ENCODE measurements at places on chromosomes 5 and 9.

GRCh38 chr5:97042996-97043395 is 99.4 kb downstream of the LIX1 start:
- DNase-seq, result no peak

DNA sequence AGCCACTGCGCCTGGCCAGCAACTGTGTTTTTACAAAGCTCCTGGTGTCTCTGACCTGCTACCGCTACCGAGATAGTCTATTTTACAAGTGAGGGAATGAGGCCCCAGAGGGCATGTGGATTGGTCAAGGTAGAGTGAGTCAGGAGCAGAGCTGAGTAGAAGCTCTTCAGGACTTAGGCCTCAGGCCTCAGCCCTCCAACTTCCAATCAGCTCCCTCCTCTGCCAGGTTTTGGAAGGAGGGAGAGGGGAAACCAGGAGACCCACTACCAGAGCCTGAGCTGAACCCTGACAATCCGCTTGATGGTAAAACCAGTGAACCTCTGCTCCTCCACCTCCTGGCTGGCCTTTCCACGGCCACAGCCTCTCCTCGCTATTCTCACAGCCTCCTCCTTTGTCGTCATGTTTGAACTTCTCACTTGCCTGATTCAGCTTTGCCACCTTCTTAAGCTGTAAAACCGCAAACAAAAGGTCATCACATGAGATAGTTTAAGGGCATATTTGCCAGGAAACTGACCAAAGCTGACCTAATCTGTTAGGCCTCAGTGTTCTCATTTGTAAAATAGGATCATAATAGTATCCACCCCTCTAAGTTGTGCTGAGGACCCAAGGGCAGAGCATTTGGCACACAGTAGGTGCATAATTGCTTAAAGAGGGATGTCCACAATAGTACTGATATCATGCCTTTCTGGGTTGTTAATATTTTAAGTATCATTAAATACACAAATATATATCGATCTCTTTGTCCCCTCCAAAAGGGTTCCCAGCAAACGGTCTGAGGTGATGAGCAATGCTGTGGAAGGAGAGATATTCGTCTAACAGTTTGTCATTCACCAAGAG is 1.7 kb downstream of the TRAF1 start:
- DNase-seq, result no peak

GRCh38 chr5:166834246-166834645 is 1457.2 kb upstream of the WWC1 start:
- no peak for DNase-seq

GRCh38 chr9:123643518-123643917 is 286.4 kb downstream of the DENND1A start:
- no peak for DNase-seq

- no peak for DNase-seq
Observed at GRCh38 chr5:142427015-142427364, 102.2 kb upstream of the SPRY4 start.

DNA sequence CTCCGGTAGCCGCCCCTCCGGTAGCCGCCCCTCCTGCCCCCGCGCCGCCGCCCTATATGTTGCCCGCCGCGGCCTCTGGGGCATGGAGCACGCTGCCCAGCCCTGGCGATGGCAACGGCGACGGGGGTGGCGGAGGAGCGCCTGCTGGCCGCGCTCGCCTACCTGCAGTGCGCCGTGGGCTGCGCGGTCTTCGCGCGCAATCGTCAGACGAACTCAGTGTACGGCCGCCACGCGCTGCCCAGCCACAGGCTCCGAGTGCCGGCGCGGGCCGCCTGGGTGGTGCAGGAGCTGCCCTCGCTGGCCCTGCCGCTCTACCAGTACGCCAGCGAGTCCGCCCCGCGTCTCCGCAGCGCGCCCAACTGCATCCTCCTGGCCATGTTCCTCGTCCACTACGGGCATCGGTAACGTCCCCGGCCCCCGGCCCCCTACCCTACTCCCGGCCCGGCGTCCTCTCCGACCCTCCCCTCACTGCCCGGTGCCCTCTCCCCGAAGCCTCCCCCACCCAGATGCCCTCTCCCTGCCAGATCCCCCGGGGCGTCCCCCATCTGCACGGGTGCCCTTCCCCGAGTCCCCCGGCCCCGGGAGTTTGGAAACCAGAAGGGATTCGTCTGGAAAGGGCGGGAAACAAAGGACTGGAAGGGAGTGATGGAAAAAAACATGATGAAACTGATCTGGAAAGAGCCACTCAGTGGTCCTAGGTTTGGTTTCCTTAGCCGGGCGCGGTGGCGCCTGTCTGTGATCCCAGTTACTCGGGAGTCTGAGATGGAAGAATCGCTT is 417 bp downstream of the SRD5A1 start:
- no peak for DNase-seq

- no peak for DNase-seq
Observed at GRCh38 chr5:5951953-5952352, 426.4 kb downstream of the MED10 start.

DNA sequence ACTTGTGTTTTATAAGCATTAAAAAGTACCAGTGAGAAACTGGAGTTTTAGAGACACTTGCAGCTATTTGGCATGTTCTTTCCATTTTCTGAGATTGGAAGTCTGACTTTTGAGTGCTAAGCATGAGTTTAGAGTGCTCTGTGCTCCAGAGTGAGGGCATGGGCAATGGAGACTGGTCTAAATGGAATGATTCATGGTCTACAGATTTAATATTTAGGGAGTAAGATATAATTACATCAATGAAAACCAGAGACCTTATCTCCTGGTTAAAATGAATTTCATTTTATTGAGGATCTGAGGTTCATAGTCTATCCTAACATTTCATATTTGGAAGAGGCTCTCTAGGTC is 135.9 kb upstream of the RPS23 start:
- no peak for DNase-seq

GRCh38 chr9:107161338-107161737 is 121.7 kb upstream of the RAD23B start:
- no peak for DNase-seq

- DNase-seq, result no peak
Observed at GRCh38 chr9:73239570-73240265, 88.1 kb downstream of the ANXA1 start.

DNA sequence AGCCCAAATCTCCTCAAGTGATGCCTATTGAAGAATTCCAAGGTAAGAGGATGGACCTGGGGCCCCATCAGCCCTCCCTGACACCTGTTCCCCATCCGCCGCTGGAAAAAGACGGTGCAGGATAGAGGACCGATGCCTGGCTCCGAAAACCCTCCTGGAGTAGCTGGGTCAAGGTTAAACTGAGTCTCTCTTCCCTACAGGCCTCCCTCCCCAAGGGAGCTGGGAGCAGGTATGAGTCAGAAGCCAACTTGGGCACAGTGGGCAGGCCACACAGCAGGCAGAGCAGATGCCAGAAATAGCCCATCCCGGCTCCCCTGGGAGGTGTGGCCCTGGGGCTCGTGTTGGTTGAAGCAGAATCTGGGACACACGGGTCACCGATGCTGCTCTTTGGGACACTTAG is 75.6 kb downstream of the NTNG2 start:
- DNase-seq, result no peak

DNA sequence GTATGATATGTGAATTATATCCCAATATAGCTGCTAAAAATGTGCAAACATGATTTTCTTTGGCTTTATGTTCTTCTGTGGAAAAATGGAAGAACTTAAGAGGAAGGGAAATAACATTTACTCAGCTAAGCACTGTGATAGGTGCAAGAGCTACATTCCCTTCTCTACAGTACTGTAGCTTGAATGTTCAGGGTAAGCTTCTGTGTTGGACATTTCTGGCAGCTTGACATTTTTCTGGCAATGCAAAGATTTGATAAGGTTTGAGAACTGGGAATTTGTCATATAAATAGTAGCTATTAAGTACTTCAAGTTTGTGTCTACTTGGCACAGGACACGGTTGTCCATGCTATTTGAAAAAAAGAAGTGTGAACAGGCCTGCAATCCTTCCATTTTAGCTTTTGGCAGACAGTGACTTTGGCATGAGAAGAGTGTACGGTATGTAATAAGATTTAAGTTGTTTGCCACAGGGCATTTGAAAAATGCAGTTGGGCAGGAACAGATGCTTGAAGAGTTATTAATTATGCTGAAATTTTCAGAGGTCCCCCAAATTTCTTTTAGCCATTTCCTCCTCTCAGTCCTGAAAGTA is 77.6 kb downstream of the KIF4B start:
- DNase-seq, result no peak

DNA sequence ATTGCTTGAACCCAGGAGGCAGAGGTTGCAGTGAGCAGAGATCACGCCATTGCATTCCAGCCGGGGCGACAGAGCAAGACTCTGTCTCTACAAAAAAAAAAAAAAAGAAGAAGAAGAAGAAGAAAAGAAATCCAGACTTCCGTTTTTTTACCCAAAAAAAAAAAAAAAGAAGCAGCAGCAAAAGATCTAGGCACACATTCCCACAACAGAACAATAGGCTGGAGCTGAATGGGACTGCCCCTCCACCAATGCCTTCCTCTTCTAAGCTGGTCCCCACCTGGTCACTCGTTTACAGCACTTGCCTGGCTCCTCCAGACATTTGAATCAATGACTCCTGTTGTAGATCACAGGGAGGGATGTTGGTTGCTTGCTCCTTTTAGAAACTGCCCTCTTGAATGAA is 1.6 kb upstream of the LMAN2 start:
- no peak for DNase-seq

GRCh38 chr5:174489920-174490597 is 234.3 kb upstream of the MSX2 start:
- DNase-seq, result no peak

DNA sequence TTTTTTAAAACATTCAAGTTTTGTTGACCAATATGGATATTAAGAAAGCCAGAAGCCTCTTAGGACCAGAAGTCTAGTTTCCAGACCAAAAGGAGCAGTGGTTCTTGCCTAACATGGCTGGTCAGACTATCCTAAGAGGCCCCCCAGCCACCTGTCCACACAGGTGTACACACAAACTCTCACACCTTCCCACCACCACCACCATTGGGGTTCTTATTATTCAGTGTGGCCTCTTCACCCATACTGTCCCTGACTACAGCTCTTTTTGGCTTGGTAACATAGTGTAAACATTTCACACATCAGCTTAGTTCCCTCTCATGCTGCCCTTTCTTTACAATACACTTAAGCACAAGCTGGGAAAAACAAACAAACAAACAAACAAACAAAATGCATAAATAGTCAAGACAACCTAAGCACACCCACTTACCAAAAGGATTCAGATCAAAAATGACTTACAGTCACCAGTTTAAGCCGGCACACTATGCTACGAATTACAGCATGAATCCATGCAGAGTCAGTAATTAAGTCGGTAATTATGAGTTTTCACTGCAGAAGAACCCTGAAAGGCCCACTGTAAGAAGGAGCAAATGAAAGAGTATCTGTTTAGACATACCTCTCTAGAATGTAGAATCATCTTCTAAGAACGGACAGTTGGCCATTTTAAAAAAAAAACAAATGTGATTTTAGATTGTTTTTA is 9.5 kb downstream of the LHFPL2 start:
- DNase-seq, result no peak

- DNase-seq, result no peak
Observed at GRCh38 chr5:163653526-163653925, 148.1 kb downstream of the MAT2B start.

- no peak for DNase-seq
Observed at GRCh38 chr5:39015743-39016586, 58.2 kb downstream of the RICTOR start.

GRCh38 chr9:69195668-69196067 is 21.6 kb downstream of the TJP2 start:
- no peak for DNase-seq

- DNase-seq, result no peak
Observed at GRCh38 chr5:156329171-156329611, 2.2 kb downstream of the SGCD start.

DNA sequence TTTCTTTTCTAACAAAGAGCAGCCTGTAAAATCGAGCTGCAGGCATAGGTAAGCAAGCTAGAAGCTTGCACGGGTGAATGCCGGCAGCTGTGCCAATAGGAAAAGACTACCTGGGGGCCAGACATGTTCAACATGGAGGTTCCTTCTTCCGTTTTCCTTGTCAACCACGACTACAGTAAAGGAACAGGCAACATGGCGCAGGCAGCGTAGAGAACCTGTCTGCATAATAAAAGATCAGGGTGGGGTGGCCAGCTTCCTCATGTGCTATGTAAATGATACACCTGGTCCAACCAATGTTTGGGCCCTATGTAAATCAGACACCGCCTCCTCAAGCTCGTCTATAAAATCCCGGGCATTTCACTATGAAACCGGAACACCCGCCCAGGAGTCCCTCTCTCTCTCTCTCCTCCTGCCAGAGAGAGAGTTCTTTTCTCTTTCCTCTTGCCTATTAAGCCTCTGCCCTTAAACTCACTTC is 103.8 kb upstream of the LIFR start:
- DNase-seq, result no peak

DNA sequence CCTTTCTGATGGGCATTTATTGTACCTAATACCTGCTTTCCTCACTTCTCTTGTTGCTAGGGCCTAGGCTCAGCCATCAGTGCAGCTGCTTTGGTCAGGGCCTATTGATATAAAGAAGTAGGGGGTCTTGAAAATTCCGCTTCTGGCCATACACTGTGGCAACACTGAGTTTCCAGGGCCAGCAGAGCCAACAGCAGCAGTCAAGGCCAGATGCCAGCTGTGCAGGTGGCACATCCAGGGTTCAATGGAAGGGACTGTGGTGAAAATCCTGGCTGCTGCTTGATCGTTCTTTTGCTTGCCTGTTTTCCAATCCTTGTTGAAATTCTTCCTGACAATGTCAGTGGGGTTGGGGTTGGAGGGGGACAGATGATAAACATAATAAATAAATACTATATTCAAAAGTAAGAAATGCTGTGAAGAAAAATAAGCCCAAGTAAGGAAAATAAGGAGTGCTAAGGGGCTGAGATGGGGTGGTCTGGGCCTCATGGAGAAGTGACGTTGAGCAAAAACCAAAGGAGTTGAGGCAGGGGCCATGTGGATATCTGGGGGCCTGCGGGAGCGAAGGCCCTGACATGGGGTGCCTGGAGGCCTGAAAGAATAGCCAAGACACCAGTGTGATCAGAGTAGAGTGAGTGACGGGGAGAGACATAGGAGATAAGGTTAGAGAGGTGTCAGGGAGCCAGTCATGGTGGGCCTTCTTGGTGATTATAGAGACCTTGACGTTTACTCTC is 91.0 kb upstream of the ALDH1B1 start:
- no peak for DNase-seq

DNA sequence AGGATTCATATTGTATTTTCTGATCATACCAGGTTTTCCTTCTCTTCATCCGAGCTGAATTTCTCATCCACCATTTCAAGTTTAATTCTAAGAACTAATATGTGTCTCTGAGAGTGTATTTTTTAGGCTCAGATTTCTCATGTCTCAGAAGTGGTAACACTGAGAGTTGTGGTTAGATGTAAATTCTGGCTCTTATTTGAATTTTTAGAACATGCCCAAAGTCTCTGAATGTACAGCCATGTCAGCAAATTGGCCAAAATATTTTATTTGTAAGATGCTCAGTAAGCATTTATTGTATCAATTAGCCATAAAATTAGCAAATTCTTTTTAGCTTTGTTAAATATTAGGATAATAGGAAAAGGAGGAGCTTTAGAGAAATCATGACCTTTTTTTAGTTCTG is 16.6 kb downstream of the SV2C start:
- DNase-seq, result no peak

All from T-cell (primary cell).